ENCODE measurements at places on chromosomes 2 and 18.

GRCh38 chr2:205751569-205752031 is 69.3 kb downstream of the NRP2 start:
- no peak for DNase-seq

- no peak for DNase-seq
Observed at GRCh38 chr2:110998311-110998710, 122.4 kb upstream of the BCL2L11 start.

GRCh38 chr2:20351555-20352229 is 1.0 kb upstream of the PUM2 start:
- no peak for DNase-seq

DNA sequence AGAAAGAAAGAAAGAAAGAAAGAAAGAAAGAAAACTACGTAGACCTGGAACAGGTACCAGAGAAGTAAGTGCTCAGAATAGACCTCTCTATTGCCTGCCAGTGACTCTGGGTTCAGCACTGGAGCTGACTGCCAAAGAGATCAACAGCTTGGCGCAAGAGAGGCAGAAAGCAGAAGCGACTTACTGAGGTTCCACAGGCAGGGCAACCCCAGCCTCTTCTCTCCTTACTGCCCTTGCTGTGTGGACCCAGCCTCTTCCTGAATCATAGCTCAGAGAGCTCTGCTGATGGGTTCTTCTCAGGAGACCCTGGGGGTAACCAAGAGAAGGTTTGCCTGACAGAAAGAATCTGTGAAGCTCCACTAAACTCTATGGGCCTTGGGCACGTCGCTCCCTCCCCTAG is 7.1 kb downstream of the CAPN13 start:
- no peak for DNase-seq

- DNase-seq = no peak
Observed at GRCh38 chr18:59385191-59385590, 26.1 kb upstream of the LMAN1 start.

GRCh38 chr2:37825586-37825985 is 99.5 kb upstream of the RMDN2 start:
- no peak for DNase-seq

- no peak for DNase-seq
Observed at GRCh38 chr2:138312061-138312460, 189.5 kb upstream of the SPOPL start.

DNA sequence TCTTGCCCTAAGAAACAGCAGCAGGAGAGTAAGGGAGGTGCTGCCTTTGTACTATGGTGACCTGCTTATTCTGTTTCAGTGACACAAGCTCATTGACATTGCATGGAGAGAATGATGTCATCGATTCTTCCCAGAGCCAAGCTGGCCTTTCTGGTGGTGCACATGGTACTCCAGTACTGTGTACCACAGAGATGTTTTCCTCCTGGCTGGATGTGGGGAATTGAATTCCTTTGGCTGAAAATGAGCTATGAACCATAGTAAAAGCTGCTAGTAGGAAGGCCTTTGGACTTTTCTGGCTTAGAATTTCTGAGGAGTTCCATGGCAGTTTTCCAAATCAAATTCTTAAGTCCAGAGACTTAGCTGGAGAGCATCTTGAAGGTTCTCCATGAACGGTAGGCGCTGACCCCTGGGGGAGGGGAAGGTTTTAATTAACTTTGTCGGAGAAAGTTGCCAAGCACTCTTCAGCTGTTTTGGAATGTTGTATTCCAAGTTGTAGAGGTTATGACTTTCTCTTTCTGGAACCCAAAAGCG is 17.1 kb upstream of the B3GNT2 start:
- DNase-seq = no peak

DNA sequence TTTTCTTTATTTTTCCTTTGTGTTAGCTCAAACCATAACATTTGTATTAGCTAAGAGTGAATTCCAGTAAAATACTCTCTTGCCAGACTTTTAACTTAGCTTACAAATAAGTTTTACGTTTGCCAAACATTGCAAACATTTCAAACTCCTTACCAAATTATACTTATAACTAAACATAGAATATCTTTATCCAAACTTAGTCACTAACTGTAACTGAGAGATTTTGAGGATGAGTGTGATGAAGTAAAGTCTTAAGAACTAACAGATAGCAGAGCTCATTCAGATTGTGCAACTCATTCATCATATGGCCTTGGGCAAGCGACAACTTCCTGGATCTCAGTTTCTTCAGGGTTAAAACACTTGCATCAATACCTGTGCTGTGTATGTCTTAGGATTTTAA is 533.7 kb downstream of the TDRD15 start:
- no peak for DNase-seq

DNA sequence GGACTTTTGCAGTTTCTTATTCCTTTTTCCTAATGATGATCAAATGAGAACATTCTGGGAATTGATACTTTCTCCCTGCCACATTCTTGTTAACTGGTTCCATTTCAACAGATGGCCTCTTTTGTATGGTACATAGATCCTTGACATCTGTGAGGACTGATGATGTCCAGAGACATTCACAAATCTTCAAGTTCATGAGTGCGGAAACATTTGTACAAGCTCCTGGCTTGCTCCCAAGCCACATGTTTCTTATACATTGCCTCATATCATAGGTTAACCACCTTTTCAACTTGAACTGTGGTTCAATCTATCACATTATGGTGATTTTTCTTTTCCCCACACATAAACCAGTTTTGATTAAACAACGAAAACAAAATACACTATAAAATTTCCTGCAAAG is 267.3 kb downstream of the CLIP4 start:
- DNase-seq = no peak

DNA sequence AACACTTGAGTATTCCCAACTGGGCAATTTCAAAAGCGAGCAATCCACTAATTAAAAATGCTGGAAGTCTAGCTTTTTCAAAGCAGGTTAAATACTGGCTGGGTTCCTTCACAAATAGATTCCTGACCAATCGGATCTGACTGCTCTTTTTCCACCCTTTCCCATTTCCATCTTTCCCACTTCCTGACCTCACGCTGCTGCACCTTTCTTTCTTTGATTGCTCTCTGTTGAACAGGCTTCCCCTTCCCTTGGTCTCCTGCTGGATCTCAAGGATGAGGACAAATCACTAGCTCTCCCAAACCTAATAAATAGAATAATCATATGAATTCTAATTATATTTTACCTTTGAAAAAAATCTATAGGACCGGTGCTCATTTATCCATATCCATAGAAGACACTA is 121.2 kb downstream of the TCF4 start:
- DNase-seq = no peak

DNA sequence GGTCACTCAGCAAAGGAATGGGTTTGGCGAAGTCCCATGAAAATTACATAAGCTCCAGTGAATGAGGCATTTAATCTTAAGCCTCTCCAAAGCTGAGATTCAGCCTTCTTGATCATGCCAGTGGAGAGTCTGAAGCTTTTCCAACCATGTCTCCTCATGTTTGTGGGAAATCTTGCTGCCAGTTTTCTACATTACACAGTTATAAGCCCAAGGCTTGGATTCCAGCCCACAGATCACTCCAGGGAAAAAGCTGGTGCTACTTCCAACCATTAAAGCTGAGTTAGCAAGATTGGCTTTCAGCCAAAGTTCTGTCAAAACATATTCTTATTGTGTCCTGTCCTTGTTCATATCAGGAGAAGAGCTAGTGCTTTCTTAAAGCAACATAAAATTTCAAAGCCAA is 293.8 kb downstream of the LRRTM4 start:
- no peak for DNase-seq

- no peak for DNase-seq
Observed at GRCh38 chr18:46334868-46335281, 230.7 kb downstream of the HAUS1 start.
